ENCODE measurements at places on chromosomes 5 and 9.
A peak's percentile ranks its signal among the peaks of the same experiment; 100 is the strongest.

DNA sequence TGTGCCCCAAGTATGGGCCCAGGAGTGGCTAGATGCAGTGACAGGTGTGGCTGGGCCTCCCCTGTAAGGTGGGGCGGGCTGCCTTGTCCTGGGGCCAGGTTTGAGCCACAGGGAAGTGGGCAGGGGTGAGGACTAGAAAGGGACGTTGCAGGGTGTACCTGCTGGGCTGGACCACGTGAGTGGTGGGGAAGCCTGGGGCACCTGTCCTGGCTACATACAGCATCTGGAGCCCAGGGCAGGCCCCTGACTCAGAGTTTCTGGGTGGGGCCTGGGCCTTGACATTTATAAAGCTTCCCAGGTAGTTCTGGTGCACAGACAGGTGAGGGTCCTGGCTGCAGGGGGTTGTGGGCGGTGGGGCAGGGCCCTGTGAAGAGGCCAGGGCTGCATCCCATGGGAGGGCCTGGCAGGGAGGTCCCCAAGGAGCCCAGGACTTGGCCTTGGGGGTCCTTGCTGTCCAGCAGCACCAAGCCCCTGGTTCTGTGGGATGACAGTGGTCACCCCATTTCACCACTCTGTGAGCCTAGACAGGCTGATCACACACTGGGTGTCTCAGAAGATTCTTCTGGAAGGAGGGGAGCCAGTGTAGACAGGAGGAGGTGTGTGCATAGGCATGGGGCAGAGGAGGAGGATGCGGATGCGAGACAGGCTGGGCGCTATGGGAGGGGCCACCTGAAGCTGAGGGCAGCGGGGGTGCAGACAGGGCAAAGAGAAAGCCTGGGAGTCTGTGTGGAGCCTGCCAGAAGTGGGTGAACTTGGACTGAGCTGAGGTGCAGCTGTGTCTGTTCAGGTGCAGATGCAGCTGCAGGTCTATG, 94.0 kb downstream of the PHF2 start:
- no peak for DNase-seq

GRCh38 chr9:94112716-94113465, 28.6 kb downstream of the PTPDC1 start:
- no peak for DNase-seq

GRCh38 chr9:6414247-6414641, 1.2 kb downstream of the UHRF2 start:
- peak; percentile 37 for DNase-seq

- DNase-seq: no peak
Observed at GRCh38 chr5:136056771-136057335, 28.1 kb downstream of the TGFBI start.

- DNase-seq: no peak
Observed at GRCh38 chr5:116531635-116532034, 43.0 kb downstream of the SEMA6A start.

GRCh38 chr5:10400411-10400810, 41.3 kb upstream of the ROPN1L start:
- DNase-seq: no peak

All from T-helper 2 cell (primary cell).